Activated naive CD4-positive, alpha-beta T cell treated with anti-CD3 and anti-CD28 coated beads for 36 hours (primary cell): ENCODE measurements at places on chromosomes 2 and 18. TPM values are rescaled to one million over a fixed set of nuclear protein-coding genes. Genes with fewer than 3 reads are reported as not detected.

The LYPD6 gene
- not detected for total RNA-seq

The EN1 gene
- not detected for total RNA-seq

The AMER3 gene
- total RNA-seq = not detected

The HTR2B gene
- total RNA-seq = not detected

The TUBA3D gene
- total RNA-seq = not detected

The GALNT3 gene
- total RNA-seq = 1.5 TPM

The TCF23 gene
- total RNA-seq = not detected

The IL37 gene
- not detected for total RNA-seq

The CHRNG gene
- total RNA-seq = not detected

The GAL3ST2 gene
- total RNA-seq = not detected

The PPP1R7 gene
- total RNA-seq = 93.8 TPM

The BZW1 gene
- 442 TPM for total RNA-seq

The LOXHD1 gene
- total RNA-seq = not detected

The TRMT61B gene
- 15.5 TPM for total RNA-seq

The KATNAL2 gene
- total RNA-seq = 0.45 TPM

The ERFE gene
- total RNA-seq = 0.40 TPM

The ALPG gene
- not detected for total RNA-seq

The ARHGEF33 gene
- total RNA-seq = not detected

The LYG2 gene
- total RNA-seq = not detected

The UPP2 gene
- not detected for total RNA-seq

The AQP12B gene
- not detected for total RNA-seq
